ENCODE measurements at places on chromosomes 4 and X.

DNA sequence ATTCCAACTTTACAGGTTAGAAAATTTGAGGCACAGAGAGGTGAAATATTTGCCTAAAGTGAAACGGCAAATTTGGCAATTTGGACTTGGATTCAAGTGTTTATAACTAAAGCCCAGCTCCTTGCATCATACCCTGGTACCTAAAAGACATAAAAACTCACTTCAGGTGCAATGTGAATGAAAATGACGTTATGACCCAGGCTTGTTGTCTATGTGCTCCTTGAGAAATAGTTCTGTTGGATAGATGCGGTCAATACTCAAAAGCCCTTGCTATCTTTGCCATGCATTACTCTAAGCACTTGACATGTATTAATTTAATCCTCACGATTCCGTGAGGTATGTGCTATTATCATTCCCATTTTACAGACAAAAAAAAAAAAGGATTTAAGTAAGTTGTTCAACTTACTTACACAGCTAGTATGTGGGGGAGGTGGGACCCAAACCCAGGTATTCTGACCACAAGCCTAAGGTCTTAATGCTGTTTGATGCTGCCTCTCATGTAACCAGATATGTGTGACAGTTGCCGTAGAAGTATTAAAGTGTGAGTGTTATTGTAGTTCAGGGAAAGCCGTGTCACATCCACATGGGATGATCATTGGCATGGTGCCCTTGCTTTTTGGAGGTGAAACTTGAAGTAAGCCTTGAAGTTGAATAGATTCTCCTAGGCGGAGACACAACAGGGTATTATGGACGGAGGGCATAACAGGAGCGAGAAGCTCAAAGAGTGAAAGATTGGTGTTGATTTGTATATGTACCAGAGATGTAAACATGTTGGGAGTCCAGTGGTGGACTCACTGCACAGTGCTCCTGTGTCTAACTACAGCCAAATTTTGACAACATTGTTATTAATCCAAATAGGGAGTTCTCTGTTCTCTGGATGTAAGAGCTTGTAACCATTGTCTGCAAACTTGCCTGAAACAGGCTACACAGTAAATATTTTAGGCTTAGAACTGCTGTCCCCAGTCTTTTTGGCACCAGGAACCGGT lies 3.1 kb downstream of the SCML1 start:
- no peaks in the 10 kb centered on the region for H3K27me3 ChIP-seq
- no peak for DNase-seq
- H3K4me3 ChIP-seq: no peak overlapping the region

DNA sequence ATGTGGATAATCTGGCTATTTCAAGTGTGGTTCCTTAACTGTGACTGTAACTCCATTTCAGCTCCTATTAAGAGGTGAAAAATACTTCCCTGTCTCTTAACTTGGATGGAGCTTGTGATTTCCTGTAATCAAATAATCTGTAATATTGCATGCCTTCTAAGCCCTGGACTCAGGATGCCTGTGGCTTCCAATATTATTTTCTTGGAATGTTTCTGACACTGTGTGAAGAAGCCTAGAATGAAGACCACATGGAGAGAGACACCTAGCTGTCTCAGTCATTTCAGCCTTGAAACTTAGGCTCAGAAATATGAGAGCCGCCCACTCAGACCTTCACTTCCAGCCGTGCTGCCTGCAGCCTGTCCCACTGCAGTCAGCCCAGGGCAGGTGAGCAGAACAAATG lies 544.3 kb downstream of the TRIML1 start:
- no peaks in the 10 kb centered on the region for H3K36me3 ChIP-seq
- H3K4me3 ChIP-seq: no peak overlapping the region
- H3K4me1 ChIP-seq: no peaks in the 10 kb centered on the region
- H3K27me3 ChIP-seq: no peaks in the 10 kb centered on the region

- no peak for DNase-seq
- H3K27me3 ChIP-seq: no peaks in the 10 kb centered on the region
- no peak overlapping the region for H3K27ac ChIP-seq
- H3K4me3 ChIP-seq: no peak overlapping the region
- H3K4me1 ChIP-seq: no peaks in the 10 kb centered on the region
These were observed 42.2 kb downstream of the NDNF start for GRCh38 chr4:121030131-121030530.

DNA sequence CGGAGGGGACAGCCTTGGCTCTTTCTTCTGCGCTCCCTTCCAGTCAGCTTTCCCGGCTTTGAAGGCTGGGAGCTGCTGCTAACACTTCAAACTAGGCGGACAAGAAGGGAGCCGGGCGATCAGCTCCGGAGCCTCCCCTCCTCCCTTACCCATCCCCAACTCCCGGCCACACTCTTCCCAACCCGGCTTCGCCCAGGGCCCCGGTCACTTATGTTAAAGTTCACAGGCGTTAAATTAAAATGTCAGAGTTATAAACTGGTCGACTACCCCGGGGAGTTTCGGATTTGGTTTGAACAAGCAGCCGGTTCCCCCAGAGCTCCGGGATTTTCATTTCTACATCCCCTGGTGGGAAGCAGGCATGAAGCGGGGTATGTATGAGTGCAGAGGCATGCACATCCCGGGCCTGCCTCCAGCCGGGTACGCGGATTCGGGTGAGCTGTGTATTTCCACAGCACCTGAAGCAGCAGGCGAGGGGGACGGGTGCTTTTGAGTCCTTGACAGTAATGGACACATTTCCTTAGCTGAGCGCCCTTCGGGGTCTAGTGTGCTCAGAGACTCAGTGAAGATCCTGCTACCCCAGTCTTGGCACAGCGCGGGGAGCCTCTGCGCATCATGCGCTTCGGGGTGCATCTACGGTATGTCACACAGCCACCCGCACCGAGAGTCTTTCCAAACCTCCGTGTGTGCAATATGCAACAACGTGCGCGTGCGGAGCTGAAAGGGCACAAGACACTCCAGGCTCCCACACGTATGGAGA lies 880 bp downstream of the UNC5C start:
- DNase-seq: no peak
- H3K27ac ChIP-seq: no peak overlapping the region
- no peaks in the 10 kb centered on the region for H3K4me1 ChIP-seq
- no peak overlapping the region for H3K4me3 ChIP-seq
- H3K27me3 ChIP-seq: no peaks in the 10 kb centered on the region
- no peaks in the 10 kb centered on the region for H3K36me3 ChIP-seq

DNA sequence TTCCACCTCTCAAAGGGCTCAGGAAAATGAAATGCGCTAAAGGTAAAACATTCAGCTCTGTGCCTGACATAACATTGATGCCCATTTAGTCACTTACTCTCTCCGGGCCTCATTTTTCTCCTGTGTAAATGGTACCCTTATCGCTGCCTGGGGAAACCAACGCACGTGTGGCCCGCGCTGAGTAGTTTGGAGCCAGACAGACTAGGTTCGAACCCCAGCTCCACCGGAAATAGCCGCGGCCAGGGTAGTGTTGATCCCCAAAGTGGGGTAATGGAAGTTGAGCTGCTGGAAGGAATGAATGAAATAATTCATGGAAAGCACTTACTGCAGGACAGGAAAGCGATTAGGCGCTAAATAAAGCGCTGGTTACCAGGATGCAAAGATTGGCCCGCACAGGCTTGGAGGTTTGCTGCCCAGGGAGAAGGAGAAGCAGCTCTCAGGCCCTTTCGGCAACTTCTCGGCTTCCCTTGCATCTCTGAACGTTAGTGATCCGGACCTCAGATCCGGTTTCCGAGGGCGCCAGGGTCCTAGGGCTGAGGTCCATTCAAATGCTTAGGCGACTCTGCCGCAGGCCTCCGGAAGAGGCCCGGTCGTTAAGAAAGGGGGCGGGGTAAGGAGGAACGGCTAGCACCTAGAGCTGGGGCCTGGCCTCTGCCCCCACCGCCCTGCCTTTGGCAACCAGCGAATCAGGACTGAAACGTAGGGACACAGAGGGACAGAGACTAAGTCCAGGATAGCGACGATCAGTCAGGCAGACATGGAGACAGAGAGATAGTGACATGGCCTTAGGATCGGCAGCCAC lies 13.3 kb downstream of the NKX3-2 start:
- no peak overlapping the region for H3K4me3 ChIP-seq
- no peaks in the 10 kb centered on the region for H3K36me3 ChIP-seq
- H3K27ac ChIP-seq: no peak overlapping the region
- H3K4me1 ChIP-seq: peaks cover 9% of the 10 kb centered on the region
- no peak for DNase-seq

All from naive thymus-derived CD4-positive, alpha-beta T cell (primary cell).